ENCODE measurements at places on chromosomes 7 and 10.

DNA sequence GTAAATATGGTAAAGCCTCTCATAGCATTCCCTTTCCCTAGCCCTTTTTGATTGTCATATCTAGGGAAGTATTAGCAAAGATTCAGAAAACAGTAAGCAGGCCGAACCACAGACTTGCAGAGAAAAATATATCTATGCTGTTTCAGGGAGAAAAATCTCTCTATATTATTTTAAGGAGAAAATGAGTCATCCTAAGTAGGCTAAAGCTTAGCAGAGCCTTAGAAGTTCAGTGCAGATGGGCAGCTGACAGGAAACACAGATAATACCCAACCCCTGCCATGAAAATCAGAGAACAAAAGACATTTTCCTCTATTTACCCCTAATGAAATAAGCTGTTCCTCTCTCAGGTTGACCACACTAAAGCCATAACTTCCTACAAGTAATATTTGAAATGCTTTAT lies 16.5 kb downstream of the C1QL3 start:
- no peak for DNase-seq

DNA sequence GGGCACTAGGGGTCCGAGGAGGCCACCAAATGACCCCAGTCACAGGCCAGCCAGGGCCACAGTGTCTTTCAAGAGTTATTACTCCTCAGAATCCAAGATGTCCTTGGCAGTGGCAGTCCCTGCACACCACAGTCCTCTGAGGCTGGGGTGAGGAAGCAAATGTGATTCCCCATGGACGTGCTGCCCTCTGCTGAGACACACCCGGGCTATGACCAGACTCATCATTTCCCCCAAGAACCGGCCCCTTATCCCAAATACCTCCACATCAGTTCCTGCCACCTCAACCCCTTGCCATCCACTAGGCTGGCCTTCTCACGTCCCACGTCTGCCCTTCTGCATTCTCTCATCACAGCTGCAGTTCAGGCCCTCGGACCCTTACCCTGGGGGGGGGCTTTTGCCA lies 5.0 kb downstream of the PRKAG2 start:
- no peak for DNase-seq

DNA sequence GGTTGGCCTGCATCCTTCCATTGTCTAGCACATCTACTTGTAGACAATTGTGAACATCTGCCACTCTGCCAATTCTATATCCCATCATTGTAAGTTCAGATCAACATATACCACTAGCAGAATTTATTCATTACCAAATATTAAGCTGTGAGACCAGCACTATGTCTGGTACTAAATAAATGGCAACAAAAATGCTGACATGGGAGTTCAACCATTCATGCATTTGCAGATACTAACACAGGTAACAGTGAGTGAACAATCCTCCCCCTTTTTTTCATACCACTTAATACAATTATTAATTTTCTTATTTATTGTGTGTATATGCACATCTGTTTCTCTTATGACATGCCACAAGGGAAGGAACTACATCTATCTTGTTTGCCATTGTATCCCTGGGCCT lies 11.9 kb downstream of the POLR1F start:
- no peak for DNase-seq

- DNase-seq: no peak
These were observed 197.4 kb downstream of the JCAD start for GRCh38 chr10:29861811-29862505.

DNA sequence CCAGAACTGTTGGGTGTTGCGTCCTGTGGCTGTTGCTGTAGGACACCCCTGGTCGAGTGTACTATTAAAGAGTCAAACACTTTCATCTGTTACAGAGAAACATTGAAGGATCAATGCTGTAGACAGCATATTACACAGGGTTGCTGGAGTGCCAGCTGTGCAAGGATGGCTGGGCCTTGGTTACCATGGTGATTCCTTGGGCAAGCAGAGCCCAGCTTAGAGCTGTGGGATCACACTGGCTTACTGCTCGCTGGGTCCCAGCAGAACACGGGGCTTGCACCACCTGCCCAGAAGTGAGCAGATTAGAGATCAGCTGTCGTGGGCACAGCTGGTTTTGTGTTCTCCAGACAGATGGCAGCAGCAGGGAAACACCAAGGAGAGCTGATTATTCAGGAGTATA lies 76.0 kb downstream of the GPR141 start:
- no peak for DNase-seq

GRCh38 chr7:156445997-156446761 lies 194.4 kb upstream of the RNF32 start:
- DNase-seq: no peak

DNA sequence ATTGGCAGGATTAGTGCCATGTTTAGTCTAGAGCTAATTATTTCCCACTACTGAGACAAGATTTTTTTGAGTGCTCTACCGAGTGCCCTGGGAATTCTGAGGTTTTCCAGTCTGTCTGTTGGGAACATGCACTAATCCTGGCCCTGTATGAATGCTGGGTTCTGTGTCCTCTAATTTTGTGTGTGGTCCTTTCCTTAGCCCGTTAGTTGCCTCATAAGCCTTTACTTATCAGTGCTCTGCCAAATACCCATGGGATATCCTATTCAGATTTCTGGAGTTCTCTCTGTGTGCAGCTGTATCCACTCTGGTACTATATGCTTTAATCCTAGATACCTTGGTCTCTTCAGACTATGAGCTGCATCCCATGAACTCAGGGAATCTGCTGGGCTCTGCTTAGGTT lies 13.1 kb downstream of the CSGALNACT2 start:
- no peak for DNase-seq

DNA sequence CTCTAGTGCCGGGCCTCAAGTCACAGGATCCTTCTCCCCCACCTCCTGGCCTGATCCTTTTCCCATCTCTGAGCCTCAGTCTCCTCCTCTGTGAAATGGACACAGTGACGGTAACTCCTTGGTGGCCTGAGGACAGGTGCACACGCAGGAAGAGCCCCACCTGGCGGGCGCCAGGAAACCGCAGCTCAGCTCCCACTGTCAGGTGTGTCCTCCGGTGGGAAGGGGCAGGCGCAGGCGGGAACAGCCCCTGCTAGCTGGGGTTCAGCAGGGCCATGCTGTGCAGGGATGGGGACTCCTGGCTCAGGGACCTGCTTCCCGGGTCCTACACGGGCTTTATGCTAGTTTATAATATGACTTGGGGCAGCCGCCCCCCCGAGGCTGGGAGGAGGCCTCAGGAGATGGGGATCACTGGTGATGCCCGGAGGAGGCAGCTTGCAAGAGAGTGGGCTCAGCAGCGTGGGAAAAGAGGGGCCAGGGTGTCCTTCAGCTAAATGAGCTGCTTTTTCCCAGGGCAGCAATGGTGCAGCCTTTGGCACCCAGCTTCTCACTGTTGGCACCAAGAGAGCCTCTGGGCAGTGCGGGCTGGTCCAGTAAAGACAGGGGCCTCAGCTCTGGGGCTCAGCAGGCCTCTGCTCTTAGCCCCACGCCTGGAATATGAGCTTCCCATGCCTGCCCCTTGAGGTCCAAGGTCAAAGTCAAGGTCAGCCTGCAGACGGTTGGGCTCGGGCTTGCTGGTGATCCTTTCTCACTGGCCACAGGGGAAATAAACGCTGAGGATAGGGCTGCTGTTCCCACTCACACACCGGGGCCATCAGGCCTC lies 68.0 kb upstream of the FAM20C start:
- no peak for DNase-seq

All from stimulated activated CD4-positive, alpha-beta T cell treated with anti-CD3 and anti-CD28 coated beads, Interleukin-4, amount 100 ng/mL, for 4 hours (primary cell).